ENCODE measurements at places on chromosomes 12 and 14.

DNA sequence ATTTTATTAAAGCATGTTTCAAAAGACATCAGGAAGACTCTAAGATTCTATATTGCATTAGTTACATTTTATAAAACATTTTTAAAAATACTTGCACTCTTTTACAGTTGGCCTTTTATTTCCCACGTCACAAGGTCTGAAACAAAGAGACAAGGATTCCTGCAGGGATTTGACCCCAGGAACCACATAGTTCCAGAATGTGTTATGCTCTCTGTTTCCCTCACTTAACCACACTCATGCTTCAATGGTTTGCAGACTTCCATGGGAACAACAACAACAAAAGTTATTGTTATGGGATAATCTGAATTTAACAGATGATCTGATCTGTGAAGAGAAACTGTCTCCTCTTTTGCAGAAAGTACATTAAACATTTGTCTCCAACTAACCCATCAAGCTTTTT is 104.3 kb upstream of the PPFIA2 start:
- DNase-seq, result no peak

GRCh38 chr12:68271346-68271745 is 17.9 kb upstream of the IL22 start:
- no peak for DNase-seq

DNA sequence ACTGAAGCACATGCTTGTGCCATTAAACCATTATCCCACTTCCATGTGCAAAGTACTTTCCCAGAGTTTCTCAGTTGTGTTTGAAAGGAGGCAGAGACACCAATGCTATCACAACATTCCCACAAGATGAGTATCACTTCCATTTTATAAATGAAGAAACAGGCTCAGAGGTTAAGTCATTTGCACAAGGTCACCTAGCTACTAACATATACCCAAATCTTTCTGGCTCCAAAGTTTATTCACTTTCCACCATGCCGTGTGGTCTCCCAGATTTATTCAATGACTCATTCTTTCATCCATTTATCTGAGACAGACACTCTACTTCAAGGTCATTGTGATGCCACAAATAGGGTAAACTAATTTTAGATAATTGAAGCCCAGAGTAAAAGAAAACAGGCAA is 9.4 kb downstream of the ART4 start:
- no peak for DNase-seq

DNA sequence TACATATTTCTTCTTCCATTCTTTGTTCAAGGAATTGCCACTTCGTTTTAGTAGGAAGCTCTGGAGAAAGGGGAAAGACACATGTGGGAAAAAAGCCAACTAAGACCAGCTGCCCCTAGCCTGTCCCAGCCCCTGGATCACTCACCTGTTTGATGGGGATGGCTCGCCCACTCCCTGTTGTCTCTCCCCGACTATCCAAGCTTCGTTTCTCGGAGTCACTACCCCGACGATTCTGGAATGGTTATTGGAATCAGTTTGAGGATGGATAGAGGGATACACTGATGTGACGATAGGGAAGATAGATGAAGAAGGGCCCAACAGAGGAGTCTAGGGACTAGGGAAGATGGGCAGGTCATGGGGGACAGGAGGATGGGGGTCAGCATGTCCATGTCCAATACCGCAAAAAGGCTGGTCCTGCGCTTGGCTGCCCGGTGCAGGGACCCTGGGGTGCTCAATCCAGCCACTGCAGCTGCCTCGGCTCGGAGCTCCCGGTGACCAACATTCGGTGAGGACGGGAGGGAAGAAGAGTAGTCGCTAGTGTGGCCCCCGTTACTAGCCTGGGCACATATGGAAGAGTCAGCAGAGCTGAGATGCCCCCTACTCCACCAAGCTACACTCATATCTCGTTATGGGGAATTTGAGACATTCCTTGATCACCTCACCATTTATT is 7.0 kb downstream of the AGAP2 start:
- no peak for DNase-seq

GRCh38 chr12:113408756-113409298 is 5.1 kb upstream of the SDS start:
- no peak for DNase-seq

DNA sequence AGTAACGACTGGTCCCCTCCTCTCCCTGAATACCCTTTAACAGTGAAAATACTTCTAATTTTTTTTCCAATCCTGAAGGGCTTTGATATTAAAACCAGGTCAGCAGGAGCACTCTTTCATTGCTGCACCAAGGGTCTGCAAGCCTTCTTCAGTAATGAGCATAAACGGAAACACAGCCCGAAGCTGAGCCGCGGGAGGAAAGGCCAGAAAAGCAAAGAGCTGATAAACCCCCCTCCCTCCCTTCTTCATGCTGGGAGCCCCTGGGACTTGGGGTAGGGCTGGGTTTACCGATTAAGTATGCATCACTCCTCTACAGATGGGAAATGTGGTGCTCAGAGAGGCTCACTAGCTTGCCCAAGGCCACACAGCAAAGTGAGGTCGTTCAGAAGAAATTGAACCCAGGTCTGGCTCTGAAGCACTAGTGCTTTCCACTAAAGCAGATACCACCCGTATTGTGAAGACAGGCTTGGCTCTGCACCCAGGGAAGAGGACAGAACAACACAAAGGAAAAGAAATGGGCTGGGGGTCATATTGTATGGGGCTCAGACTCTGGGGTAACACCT is 128.8 kb downstream of the GLT1D1 start:
- DNase-seq, result no peak

DNA sequence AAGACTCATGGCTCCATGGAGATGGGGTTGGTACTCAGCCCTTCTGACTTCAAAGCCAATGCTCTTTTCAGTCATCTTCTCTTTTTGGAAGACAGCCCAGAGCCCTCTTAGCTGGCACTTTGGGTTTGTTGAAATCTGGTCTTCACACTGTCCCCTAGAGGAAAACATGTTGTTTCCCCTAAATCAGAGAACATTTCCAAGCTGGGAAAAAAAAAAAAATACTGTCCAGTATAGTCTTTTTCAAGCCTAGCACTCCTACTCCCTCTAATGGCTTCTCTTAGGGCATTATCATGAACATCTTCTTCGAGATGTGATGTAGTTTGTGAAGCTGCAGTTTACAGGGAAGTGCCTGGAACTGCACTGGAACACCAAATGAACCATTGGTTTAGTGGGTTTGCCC is 3.0 kb upstream of the ZC3H14 start:
- DNase-seq, result no peak

GRCh38 chr12:116397148-116397547 is 119.7 kb upstream of the MED13L start:
- no peak for DNase-seq

DNA sequence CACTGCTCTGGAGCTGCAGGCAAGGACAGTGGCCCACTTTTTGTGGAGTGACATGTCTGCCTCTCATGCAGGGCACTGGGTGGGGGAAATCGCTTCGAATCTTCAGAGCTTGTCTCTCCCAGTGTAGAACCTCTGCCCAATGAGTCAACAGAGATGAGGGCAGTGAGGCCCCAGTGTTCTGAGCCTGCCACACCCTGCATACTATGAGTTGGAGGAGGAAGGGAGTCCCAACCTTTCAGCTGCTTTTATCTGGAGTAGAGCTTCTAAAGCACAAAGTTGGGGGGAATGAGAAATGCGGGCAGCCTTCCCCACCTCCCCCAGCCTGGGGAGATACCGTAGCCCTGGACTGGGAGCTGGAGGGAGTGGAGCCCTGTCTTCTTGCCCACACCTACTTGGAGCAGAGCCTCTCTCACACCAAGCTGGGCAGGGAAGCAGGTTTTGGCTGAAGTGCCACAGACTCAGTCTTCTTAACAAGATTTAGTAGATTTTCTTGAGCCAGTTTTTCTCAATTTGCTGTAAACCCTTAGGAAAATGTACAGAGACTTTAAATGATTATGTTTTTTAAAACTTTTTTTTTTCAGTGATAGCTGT is 159.1 kb downstream of the ADGRD1 start:
- no peak for DNase-seq

DNA sequence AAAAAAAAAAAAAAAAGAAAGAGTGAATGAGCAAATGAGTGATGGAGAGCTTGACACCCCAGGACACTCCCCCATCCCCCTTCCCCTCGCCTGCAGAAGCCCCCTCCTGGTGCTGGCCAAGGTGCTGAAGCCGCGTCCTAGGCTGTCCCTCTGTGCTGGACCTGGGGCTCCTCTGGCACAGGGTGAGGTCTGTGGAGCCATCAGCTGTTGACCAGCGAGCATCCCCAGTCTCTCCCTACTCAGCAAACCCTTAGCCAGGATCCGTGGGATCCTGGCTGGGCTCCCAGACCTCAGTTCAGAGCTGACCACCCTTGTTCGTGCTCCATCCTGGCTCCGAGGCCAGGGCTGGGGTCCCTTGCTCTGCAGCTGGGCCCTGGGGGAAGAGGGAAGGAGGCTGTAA is 5.4 kb upstream of the KIF26A start:
- no peak for DNase-seq

DNA sequence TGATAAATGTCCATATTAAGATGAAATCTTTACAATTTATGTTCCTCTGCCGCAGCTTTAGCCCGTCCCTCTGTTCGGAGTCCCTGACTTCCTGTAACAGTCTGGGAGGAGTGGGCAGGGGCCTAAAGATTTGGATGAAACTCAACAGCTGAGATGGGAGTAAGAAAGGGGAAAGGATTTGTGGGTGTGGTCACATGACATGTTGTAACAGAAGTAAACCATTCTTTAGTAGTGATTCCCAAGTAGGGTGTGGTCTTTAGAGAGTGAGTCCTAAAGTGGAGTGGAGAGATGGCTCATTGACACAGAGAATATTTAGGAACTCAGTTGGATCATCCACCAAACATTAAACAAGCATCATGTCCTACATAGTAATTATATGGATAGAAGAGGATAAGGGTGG is 12.9 kb downstream of the TMEM117 start:
- DNase-seq, result no peak

DNA sequence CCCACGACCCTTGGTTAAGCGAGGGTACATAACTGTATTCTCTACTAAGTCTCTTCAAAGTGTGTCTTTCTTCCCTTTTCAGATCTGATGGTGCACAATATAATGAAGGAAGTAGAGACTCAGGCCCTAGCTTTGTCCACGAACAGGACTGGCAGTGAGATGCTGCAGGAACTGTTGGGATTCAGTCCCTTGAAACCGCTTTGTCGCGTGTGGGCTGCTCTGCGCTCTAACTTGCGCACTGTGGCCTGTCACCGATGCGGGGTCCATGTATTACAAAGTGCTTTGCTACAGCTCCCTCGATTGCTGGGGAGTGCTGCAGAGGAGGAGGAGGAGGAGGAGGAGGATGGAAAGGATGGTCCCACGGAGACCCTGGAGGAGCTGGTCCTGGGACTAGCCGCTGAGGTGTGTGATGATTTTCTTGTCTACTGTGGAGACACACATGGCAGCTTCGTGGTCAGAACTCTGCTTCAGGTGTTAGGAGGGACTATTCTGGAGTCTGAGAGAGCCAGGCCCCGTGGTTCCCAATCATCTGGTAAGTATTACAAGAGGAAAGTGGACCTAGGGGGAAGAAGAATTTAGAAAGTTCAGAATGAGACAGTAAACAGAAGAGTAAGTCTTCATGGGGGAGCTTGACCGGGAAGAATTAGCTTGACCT is 803 bp downstream of the NOP9 start:
- DNase-seq, result no peak

GRCh38 chr14:93994919-93995682 is 2.0 kb upstream of the CCDC197 start:
- no peak for DNase-seq

DNA sequence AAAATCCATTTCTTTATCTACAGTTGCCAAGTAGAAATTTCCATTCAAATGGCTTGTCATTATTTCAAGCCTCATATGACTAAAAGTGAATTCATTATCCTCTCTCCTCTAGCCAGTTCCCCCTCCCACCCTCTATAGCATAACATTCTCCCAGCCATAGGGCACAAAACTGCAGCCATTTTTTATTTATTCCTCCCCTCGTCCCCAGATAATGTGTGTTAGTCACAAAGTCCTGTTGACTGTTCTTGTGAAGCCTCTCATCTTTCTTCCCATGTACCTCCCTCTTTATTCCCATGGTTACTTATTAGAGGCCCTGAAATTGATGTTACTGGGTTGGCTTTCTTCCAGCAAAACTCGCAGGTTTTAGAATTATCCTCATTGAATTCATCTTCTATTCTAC is 13.2 kb downstream of the RTN1 start:
- DNase-seq, result no peak

- DNase-seq, result no peak
These were observed 30.5 kb upstream of the MON2 start for GRCh38 chr12:62436164-62436503.

DNA sequence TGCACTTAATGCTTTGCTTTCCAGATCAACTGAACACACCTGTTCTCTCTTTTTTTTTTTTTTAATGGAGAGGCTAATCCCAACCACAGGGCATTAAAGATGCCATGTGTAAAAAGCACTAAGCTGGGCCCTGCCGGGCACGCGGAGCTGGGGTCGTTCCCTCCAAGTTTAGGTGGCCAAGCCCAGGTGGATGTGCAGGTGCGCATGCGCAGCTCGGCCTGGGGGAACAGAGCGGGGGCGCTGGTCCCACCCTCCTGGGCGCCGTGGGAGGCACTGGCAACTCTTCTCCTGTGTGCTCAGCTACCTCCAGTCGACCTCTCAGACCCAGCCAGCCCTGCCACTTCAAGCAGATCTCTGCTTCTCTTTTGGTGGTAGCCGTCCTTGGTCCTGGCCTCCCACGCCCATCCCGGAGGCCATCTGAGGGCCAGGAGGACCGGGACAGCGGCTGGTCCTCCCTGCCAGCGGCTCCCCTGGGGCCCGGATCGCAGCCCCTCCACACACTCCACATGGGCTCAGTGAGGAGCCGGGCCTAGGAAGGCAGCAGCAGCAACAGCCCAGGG is 679.3 kb downstream of the BCL11B start:
- no peak for DNase-seq

DNA sequence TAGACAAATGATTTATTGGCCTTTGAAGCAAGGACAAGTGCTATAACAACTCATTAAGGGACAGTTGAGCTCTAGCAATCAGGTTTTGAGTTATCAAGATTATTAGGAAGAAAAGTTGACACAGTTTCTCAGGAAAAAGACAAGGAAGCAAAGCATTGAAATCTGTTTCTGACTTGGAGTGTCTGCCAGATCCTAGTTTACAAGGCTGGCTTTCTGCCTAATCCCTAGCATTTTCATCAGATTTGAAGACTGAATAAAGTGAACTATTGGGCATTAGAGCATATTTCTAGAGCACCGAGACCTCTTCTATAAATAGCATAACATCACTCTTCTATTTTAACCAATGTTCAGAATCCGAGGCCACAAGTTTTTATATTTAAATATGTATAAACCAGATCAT is 7.0 kb downstream of the SYT1 start:
- no peak for DNase-seq

- no peak for DNase-seq
These were observed 11.8 kb upstream of the CEBPE start for GRCh38 chr14:23130871-23131270.

DNA sequence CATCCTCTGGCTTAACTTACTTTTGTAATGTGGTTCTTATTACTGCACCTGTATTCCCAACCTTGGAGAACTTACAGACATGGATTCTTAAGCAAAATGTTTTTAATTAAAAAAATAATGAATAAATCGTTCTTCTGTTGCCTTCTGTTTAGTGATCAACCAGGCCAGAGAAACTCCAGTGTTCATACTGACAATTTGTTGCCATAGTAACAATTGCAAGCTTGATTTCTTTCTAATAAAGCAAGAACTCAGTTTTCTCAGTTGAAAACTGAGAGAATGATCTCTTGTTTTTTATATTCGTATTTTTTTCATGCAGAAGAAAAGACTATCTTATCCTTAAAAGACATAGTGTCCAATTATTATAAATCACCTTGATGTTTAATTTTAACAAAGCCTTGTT is 106.5 kb upstream of the LMNTD1 start:
- DNase-seq, result no peak

- DNase-seq, result no peak
These were observed 62.4 kb upstream of the ACSS3 start for GRCh38 chr12:81015510-81015909.

GRCh38 chr12:69386921-69387320 is 27.4 kb downstream of the YEATS4 start:
- no peak for DNase-seq
